CD4-positive, CD25-positive, alpha-beta regulatory T cell (primary cell): ENCODE measurements at places on chromosomes 7 and 10. TPM values are rescaled to one million over a fixed set of nuclear protein-coding genes. Genes with fewer than 3 reads are reported as not detected.

HOXA7 gene
- total RNA-seq = not detected

OPN4 gene
- total RNA-seq = not detected

- no peak overlapping the region for H3K27ac ChIP-seq
- no peaks in the 10 kb centered on the region for H3K4me1 ChIP-seq
- peaks cover 29% of the 10 kb centered on the region for H3K36me3 ChIP-seq
- DNase-seq = no peak
- no peaks in the 10 kb centered on the region for H3K27me3 ChIP-seq
- H3K4me3 ChIP-seq = no peak overlapping the region
These were observed 71.5 kb downstream of the CARD11 start for GRCh38 chr7:2971914-2972834.

DNA sequence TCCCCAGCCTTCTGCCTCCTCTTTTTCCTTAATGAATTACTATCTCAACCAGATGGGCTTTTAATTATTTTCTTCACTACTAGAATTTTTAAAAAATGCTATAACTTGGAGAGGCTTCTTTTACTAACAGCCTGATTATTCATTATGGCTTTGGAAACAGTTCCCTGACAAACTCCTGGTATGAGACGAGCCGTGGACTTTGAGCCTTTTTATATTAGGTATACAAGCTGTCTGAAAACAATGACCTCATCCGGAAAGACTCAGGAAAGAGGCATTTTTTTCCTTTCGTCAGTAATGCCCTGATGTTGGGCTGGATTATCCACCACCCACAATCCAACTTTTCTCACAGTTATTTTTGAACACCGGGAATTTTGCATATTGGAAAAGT is 26.7 kb upstream of the ABLIM1 start:
- H3K4me1 ChIP-seq = no peaks in the 10 kb centered on the region
- DNase-seq = no peak
- no peaks in the 10 kb centered on the region for H3K36me3 ChIP-seq
- H3K27ac ChIP-seq = no peak overlapping the region
- no peaks in the 10 kb centered on the region for H3K27me3 ChIP-seq

DNA sequence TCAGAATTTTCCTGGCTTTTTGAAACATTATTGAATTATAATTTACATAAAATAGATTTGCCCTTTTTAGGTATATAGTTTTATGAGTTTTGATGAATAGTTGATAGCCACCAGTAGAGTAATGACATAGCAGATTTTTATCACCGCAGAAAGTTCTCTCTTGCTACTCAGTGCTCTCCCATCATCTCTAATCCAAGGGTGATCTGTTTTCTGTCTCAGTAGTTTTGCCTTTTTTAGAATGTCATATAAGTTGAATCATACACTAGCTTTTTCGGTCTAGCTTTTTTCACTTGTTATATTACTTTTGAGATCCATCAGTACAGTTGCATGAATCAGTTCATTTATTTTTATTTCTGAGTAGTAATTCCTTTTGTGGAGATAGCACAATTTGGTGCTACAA is 17.9 kb downstream of the RSBN1L start:
- H3K27ac ChIP-seq = no peak overlapping the region
- peaks cover 13% of the 10 kb centered on the region for H3K36me3 ChIP-seq
- no peaks in the 10 kb centered on the region for H3K27me3 ChIP-seq
- DNase-seq = no peak
- H3K4me3 ChIP-seq = no peak overlapping the region
- H3K4me1 ChIP-seq = peaks cover 24% of the 10 kb centered on the region
